ENCODE measurements at places on chromosomes 16 and 17.

- DNase-seq: peak; percentile 56
These were observed 70.0 kb downstream of the PGS1 start for GRCh38 chr17:78448356-78448993.

GRCh38 chr17:62625870-62626200 lies 1.6 kb upstream of the MRC2 start:
- peak; percentile 92 for DNase-seq

GRCh38 chr17:39730095-39730921 lies at the start of gene MIEN1:
Gene MIEN1 (minus strand): TSS chr17:39730532. CDS start chr17:39730495, 37 bp downstream.
- DNase-seq: peak; percentile 95

- peak; percentile 75 for DNase-seq
These were observed 7.8 kb downstream of the PMP22 start for GRCh38 chr17:15257258-15257788.

- no peak for DNase-seq
These were observed 328.6 kb upstream of the PMFBP1 start for GRCh38 chr16:72500545-72500944.

DNA sequence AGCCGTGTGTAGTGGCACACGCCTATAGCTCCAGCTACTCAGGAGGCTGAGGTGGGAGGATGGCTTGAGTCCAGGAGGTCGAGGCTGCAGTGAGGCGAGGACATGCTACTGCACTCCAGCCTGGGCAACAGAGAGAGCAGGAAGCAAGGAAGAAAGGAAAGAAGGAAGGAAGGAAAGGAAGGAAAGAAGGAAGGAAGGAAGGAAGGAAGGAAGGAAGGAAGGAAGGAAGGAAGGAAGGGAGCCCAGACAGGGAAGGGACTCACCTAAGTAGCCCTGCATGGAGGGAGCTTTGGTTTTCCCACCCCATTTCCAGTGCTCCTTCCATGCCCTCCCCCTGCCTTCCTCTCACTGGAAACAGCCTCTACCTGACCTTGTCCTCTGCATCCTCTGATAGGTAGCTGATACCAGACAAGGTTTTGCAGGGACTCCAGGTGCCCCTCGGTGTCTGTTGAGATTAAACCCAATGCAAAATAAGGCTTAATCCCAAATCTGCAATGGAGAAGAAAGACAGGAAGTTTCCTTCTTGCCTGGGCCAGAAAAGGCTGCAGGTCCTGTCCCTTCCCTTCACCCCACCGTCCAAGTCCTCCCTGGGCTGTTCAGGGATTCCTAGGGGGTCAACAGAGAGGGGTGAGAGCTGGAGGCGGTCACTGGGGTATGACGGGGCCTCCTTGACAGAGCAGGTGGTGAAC lies 21.5 kb upstream of the CA4 start:
- no peak for DNase-seq

DNA sequence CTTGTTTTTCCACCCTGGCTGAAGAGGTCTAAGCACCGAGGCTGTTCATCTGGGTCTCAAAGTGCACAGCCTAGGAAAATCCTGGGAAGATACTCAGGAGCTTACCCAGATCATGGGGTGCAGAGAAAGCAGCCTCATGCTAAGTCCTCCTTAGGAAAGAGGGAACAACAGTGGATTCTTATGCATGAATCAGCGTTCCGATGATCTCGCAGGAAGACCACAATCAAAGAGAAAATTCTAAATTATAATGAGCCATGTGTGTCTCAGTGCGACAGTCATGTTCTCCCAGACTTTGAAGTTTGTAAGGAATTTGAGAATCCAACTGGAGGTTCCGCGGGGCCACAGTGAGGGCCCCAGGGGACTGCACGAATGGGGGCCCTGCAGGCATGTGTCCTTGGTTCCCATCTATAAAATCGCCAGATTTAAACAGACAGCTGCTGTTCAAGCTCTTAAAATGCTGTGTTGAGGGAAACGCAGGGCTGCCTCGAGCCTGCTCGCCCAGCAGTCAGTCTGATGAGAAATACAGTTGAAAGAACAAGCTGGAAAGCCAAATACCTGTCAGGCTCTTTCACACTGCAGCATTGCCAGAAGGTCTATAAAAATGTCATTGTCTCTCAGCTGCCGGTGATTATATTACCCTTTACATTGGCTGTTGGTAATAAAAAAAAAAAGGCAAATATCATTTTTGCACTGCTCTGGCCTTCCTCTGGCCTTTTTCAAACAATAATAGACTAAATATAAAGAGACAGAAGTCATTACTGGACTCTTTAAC lies 152.1 kb downstream of the PMP22 start:
- no peak for DNase-seq

DNA sequence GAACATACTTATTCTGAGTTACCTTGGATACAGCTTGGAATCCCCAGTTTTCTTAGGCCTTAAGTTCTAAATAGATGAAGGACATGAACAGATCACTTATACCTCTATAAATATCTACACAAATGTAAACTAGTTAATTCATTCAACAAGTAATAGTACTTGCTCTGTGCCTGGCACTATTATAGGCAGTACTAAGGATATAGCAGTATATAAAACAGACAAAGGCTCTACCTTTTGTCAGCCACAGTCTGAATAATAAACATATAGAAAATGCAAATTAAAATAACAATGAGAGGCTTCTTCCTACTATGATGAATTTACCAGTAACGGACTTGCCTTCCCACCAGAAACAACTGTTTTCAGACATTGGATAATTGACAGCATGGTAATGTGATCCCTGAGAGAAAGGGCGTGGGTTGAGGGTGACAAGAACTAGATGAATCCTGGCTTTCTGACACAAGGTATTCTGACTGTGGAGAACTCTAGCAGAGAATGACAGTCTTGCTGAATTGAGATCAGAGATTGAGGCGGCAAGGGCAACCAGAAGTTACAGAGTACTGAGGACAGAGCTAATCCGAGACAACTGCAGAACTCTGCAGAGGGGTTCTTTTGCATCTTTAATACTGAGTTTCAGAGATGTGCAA lies 170.5 kb downstream of the TANC2 start:
- DNase-seq: no peak

DNA sequence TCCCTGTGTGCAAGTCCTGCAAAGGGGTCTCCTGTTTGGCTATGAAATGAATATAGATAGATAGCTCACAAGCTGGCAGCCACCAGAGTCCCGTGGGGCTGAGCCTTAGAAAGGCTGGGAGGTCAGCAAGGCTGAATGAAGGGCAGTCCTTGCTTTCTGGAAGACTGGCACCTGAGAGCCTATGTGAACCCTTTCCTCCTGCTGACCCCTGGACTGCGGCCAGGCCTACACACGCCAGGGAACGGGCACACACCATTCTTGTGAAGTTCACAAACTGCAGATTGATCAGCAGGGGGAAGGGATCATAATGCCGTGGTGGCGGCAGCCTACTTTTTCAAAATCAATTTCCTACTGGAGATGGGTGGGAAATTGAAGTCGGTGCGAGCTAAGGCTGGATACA lies 985 bp upstream of the C17orf107 start:
- no peak for DNase-seq

GRCh38 chr17:42563143-42563509 lies 1.2 kb downstream of the COASY start:
- peak; percentile 9 for DNase-seq

- no peak for DNase-seq
These were observed 4.2 kb downstream of the RPS6KB1 start for GRCh38 chr17:59897090-59897489.

GRCh38 chr17:38538906-38539305 lies 66.8 kb downstream of the SRCIN1 start:
- DNase-seq: no peak

Measured in WERI-Rb-1 (cell line).